ENCODE measurements at places on chromosomes 6 and 20.

- no peak for DNase-seq
Measured at GRCh38 chr6:30915591-30915946, 1.5 kb downstream of the VARS2 start.

DNA sequence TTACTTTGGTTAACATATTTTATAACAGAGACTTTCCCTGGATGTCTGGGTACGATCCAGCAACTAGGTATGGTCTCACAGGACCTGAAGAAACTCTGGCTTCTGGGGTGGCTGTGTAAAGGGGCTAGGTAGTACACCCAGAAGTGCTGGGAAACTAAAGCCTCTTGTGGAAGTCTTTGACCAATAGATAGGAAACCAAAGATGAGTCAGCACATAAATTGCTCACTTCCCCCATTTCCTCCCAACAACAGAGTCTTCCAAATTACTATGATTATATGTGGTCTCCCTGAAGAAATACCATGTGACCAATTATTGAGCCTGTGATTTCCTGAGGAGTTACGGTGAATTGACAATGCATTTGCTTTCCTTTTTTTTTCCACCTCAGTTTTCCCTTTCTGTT is 26.8 kb upstream of the TBX18 start:
- DNase-seq = no peak

DNA sequence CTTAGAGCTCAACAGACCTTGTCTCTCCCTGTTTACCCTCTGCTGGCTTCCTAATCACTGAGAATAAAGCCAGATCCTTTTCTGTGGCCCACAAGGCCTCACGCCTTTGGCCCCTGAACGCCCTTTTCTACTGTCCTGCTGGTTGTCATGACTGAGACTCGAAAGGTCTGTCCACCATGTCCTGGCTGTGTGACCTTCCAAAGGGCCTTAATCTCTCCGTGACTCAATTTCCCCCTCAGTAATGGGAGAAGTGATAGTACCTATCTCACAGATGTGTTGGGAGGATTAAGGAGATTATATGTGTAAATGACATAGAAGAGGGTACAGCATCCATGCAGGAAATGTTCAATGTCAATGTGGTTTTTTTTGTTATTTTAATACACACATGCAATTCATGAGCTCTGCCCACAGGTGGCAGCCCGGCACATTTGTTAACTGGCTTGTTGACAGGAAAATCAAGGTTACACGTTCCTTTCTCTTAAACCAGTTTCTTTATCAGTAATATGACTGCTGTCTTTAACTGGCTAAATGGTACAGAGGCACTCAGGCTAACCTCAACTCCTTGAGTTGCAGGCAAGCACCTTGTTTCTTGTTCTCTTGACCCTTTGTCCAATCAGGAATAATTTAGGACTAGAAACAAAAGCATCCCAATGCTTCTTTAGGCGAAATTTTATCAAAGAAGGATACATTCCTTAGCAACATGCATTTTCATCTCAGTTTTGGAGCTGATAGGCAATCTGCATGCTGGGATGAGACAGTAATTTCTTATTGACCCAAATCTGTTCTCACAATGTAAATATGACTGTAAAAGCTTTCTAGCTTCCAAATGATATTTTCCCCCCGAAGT is 16.6 kb downstream of the SLC22A1 start:
- DNase-seq = peak; percentile 37

- no peak for DNase-seq
Measured at GRCh38 chr6:25452031-25452430, 172.9 kb downstream of the CARMIL1 start.

DNA sequence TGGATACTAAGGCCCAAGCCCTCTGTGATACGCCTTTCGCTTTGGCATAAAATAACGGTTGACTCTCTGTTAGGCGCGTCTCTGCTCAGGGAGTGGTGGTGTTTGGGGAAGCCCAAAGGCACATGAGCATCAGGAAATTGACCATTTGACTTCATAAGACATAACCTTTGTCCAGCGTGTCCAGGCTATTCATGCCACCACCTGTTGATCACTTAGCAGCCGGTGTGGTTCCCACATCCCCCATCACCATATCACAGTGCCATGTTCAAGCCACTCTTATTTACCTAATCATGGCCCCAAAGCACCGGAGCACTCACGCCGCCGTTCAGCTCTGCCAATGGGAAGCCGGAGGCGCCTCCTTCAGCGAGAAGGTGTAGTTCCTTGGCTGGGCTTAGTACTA is 27.9 kb downstream of the SLCO4A1 start:
- no peak for DNase-seq

DNA sequence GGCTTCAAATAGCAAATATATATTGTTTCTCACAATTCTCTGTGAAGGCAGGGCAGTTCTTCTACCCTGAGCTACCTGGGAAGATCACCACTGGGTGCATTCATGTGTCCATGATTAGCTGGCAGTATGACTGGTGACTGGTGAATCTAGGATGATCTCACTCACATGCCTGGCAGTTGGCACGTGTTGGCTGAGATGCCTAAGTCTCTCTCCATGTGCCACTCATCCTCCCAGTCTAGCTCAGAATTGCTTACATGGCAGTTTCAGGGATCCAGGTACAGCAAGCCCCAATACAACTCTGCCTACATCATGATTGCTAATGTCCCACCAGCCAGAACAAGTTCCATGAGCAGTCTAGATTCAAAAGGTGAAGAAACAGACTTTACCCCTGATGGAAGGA is 346.8 kb upstream of the CNR1 start:
- no peak for DNase-seq

- DNase-seq = no peak
Measured at GRCh38 chr6:83359638-83360037, 71.2 kb downstream of the ME1 start.

DNA sequence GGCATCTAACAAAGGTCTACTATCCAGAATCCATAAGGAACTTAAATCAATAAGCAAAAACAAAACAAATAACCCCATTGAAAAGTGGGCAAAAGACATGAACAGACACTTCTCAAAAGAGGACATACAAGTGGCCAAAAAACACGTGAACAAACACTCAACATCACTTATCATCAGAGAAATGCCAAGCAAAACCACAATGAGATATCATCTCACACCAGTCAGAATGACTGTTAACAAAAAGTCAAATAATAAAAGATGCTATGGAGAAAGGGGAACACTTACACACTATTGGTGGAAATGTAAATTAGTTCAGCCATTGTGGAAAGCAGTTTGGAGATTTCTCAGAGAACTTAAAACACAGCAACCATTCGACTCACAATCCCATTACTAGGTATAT is 19.4 kb upstream of the VNN1 start:
- no peak for DNase-seq

GRCh38 chr6:106360989-106361430 is 493 bp downstream of the CRYBG1 start:
- no peak for DNase-seq

DNA sequence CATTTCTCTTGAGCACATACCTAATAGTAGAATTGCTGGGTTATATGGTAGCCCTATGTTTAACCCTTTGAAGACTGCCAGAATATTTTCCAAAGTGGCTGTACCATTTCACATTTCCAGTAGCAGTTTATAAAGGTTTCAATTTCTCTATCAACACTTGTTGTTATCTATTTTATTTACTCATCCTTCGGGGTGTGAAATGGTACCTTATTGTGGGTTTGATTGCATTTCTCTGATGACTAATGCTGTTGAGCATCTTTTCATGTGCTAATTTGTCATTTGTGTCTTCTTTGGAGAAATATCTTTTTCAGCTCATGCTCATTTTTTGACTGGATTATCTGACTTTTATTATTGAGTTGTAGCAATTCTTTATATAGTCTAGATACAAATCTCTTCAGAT is 5.4 kb downstream of the ENPP4 start:
- no peak for DNase-seq

DNA sequence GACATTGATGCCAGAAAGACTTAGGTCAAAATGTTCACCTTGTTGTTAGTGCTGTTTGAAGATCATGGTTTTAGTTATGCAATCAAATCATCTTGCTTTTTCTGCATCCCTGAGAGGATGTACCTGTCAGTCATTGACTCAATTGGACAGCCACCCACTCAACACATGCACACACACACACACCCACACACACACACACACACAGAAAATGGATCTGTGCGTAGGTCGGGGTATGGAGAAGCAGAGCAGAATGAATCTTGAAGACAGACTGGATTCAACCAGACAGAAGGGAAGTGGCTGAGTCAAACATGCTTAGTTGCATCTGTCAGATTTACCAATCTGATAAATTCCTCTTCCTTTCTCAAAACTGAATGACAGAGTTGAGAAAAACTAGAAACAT is 19.1 kb upstream of the ZSCAN23 start:
- no peak for DNase-seq

DNA sequence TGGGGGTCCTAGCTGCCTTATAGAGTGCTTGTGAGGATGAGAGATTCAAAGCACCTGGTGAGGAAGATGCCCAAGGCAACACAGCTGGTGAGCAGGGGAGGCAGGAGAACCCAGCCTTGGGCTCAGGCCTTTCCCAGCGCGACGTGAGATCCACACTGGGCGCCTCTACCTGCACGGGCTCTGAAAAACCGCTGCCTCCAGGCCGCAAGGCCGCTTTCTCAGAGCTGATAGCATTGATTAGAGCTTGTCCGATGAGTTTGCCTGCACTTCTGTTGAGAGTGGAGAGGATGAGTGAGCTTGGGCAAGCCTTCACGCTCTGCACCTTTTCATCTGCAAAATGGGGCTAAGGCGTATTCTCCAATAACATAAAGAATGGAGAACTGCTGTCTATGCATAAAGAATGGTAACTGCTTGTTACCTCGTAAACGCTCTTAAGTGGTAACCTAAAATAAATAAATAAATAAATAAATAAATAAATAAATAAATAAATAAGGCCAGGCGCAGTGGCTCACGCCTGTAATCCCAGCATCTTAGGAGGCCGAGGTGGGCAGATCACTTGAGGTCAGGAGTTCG is 916 bp downstream of the PABPC1L start:
- DNase-seq = no peak

- DNase-seq = no peak
Measured at GRCh38 chr6:167549213-167549612, 224.3 kb downstream of the TTLL2 start.

DNA sequence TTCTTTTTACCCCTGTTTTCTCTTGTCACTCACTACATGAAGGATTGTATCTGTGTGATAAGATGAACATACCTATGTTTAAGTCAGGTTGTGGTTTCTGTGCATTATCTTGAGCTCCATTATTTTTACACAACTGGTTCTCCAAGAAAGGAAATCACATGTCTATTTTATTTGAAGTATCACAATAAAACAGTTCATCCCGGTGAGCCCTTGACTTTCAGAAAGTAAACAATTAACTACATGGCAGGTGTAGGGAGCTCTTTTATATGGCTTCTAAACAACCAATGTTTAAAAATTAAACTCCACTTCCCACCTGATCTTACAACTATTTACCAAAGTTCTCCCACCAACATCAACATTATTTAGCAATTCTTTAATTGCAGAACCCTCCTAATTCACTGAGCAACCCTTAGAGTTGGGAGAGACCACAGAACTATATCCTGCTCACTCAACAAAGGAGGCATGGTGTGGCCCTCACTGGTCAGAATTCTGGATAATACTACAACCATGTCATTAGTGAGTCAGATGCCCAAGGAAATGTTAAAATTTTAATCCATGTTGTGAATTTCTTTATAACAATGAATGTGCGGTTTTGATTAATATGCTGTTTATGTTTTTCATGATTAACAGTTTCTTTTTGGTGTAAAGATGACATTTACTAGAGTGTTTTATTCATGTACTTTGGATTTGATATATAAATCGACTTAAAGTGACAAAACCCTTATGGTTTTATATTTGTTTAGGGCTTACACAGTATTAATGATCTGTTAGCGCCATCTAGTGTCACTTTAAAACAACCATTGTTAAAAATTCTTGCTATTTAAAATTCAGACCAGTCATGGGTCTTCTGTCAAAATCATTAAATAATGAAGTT is 50.0 kb upstream of the SCGN start:
- peak; percentile 14 for DNase-seq

DNA sequence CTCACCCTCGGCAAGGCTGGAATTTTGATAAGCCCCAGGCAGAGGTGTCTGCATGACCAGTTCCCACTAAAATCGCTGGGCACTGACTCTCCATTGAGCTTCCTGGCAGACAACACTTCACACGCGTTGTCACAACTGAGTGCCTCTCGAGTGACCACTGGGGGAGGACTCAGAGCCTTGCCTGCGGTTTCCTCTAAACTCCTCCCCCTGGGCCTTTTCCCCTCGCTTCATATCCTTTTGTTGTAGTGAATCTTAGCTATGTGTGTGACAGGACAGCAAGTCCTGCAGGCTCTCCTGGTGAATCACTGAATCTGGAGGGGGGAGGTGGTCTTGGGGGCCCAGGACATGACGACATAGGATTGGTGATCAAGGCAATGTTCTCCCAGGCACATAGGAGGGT is 670.8 kb downstream of the PRKN start:
- peak; percentile 55 for DNase-seq

GRCh38 chr6:41937861-41938574 is 3.6 kb downstream of the CCND3 start:
- DNase-seq = no peak

DNA sequence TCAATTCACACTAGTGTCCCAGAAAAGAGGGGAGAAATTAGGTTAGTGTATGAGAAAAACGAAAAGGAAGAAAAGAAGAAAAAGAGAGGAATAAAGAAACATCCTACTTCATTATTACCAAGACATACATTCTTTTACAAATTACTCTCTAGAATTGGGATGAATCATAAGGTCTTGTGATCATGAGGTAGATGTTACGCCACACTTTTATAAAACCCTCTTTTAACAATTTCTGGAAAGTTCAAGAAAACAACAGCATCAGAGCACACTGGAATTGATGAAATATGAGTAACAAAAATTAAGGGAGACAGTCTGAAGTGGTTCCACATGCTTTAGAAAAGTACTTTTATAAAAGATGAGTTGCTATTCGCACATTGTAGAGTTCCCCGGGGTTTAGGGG is 32.6 kb upstream of the NRSN1 start:
- DNase-seq = no peak

- DNase-seq = peak; percentile 84
Measured at GRCh38 chr20:45934586-45935415, at the start of gene PCIF1. Gene PCIF1 (plus strand): TSS chr20:45934683. CDS start chr20:45939000, 4,317 bp downstream.

- DNase-seq = no peak
Measured at GRCh38 chr6:24911796-24912382, 23.9 kb downstream of the RIPOR2 start.

- DNase-seq = no peak
Measured at GRCh38 chr20:21741266-21741665, 35.8 kb downstream of the PAX1 start.

DNA sequence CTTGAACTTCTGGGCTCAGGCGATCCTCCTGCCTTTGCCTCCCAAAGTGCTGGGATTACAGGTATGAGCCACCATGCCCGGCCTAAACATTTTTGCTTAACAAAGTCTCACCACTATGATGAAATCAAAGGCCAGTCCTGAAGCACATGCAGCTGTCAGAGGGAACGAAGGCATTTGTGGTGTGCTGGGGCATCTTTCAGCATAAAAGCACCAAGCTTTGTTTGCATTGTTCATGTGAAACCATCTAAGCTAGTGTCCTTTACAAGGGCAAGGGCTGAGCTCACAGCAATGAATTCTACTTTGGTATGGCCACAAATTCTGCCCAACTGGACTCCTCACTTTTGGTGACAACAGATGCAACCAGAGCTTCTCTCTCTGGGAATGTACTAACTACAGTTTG is 66.8 kb downstream of the ZFP64 start:
- DNase-seq = no peak

All from non-pigmented ciliary epithelial cell (primary cell).